ENCODE measurements at places on chromosomes 2 and 18.

DNA sequence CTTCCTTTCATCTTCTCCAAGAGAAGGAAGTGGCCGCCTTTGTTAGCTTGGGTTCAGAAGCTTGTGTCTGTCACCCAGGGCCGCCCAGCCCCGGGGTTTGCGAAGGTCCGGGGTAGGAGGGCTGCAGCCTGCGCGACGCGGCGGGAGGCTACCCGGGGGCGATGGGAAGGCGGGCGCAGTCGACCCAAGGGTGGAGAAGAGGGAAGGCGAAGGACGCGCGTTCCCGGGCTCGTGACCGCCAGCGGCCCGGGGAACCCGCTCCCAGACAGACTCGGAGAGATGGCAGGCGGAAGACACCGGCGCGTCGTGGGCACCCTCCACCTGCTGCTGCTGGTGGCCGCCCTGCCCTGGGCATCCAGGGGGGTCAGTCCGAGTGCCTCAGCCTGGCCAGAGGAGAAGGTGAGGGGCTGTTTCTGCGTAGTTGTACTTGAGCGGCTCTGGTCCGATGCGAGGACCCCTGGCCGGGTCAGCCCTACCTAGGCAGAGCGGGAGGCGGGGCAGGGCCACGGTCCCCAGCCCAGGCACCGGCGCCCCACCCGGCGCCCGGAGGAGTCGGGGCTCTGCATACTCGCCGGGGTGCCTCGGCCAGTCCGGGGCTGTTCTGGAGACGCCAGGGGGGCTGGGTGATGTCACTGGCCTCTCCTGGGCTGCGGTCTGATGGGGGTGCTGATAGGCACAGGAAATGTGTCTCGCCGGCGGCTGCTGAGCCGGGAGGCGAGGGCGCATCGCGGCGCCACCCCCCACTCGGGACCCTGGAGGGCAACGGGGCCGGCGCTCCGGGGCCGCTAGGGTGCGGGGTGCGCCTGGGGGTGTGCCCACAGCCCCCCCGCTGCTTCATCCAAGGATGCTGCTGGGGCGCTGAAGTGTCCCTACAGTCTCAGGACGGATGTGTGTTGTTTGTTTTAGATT lies at the start of gene QPCT:
Gene QPCT (plus strand): TSS at position 178 of the 909 bp plus-strand sequence. CDS start 102 bp downstream, at position 280.
- peak; percentile 58 for DNase-seq

- DNase-seq: no peak
Observed at GRCh38 chr2:145919477-145919876, 1399.6 kb upstream of the ZEB2 start.

DNA sequence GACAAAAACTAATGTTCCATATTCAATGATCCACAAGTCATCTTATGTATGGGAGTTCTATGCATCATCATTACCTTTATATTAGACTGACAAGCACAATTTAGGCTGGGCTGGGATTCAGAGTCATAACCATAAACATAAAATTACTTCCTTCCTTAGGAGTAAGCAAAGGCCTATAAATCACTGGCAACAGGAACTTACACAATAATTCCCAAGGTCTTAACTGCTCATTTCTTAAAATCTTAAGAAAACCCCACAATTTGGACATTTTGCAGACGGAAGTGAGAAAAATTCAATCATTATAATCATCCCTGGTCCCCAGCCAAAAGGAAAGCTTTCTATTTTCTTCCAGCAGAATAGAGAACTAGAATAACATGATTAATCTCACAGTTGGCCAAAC lies 232.3 kb downstream of the DYM start:
- DNase-seq: no peak

DNA sequence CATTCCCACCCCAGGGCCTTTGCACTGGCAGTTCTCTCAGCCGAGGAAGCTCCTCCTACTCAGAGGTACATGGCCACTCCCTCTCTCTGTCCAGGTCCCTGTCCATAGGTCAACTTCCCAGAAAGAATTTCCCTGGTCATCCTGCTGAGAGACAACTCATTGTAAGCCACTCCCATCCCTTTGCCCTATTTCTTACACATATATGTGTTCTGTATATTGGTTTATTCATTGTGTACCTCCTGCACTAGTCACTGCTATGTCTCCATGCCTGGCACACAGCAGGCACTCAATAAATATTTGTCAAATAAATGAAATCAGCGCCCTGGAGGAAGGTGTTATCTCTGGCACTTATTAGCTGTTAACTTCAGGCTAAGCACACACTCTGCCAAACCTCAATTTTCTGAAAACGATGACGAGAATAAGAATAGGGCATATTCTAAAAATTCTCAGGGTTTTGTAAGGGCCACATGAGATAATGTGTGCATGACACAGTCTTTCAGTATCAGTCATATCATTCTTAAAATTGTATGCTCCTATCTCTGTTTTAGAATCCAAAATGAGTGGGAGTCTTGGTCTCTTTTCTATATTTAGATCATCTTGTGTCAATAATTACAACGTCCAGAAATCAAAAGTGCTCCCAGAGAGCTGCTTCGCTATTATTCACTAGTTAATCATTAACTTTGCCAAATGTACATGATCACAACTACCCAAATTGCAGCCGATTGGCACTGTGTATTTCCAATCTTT lies 198.0 kb downstream of the ALK start:
- no peak for DNase-seq

- DNase-seq: no peak
Observed at GRCh38 chr2:133130548-133131246, 437.6 kb downstream of the NCKAP5 start.

DNA sequence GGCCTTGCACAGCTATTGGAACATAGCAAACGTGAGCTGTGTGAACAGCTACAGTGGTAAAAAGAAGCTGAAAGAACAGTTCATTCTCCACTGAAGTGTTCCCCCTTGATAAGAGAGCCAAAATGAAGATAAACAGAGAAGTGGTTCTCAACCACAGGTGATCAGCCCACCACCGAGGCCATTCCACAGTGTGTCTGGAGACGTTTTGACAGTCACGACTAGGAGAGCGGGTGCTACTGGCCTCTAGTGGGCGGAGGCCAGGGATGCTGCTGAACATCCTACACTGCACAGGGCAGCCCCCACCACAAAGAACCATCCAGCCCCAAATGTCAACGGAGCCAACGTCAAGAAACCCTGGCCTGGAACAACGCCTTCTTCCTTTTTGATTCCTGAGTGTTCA lies 38.4 kb downstream of the ADCY3 start:
- DNase-seq: no peak

DNA sequence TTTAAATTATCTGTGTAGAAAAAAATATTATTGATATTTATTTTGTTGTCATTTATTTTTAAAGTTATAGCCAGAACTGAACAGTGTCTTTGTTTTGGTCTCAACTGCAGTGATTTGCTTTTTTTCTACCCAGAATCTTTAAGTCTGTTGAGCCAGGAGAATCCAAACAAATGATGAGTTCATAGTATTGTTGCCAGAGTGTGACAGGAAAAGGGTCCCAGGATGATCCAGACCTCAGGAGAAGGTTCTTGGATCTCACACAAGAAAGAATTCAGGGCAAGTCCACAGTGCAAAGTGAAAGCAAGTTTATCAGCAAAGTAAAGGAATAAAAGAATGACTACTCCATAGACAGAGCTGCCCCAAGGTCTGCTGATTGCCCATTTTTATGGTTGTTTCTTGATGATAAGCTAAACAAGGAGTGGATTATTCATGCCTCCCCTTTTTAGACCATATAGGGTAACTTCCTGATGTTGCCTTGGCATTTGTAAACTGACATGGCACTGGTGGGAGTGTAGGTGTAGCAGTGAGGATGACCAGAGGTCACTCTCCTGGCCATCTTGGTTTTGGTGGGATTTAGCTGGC lies 127.1 kb downstream of the AGPS start:
- no peak for DNase-seq
